ENCODE measurements at places on chromosomes 12 and 14. TPM values are rescaled to one million over a fixed set of nuclear protein-coding genes. Genes with fewer than 3 reads are reported as not detected.

Gene ACOT4
- 2.8 TPM for polyA plus RNA-seq

Gene NDRG2
- not detected for polyA plus RNA-seq

Gene LRTM2
- polyA plus RNA-seq = not detected

Gene EPYC
- polyA plus RNA-seq = not detected

Gene KRT75
- not detected for polyA plus RNA-seq

Gene USP44
- polyA plus RNA-seq = 0.14 TPM

Gene KRT82
- not detected for polyA plus RNA-seq

Gene ATG101
- polyA plus RNA-seq = 37.3 TPM

Gene IL22
- not detected for polyA plus RNA-seq

Gene COQ5
- polyA plus RNA-seq = 68.6 TPM

Gene ESR2
- 0.52 TPM for polyA plus RNA-seq

Gene HOXC9
- polyA plus RNA-seq = not detected

Gene NR4A1
- 1.9 TPM for polyA plus RNA-seq

Gene MED13L
- polyA plus RNA-seq = 5.0 TPM

Gene DHH
- not detected for polyA plus RNA-seq

Gene OR4E2
- not detected for polyA plus RNA-seq

Gene MYF6
- polyA plus RNA-seq = not detected

Gene WSCD2
- polyA plus RNA-seq = not detected

Gene KRT85
- not detected for polyA plus RNA-seq

Gene DDHD1
- 28.2 TPM for polyA plus RNA-seq

Gene IQSEC3
- polyA plus RNA-seq = 0.04 TPM

Gene SERPINA1
- 0.17 TPM for polyA plus RNA-seq
